ENCODE measurements at places on chromosomes 2 and 18. TPM values are rescaled to one million over a fixed set of nuclear protein-coding genes. Genes with fewer than 3 reads are reported as not detected.

SCYGR2 gene
- total RNA-seq = not detected

GALR1 gene
- 0.05 TPM for total RNA-seq

DNA sequence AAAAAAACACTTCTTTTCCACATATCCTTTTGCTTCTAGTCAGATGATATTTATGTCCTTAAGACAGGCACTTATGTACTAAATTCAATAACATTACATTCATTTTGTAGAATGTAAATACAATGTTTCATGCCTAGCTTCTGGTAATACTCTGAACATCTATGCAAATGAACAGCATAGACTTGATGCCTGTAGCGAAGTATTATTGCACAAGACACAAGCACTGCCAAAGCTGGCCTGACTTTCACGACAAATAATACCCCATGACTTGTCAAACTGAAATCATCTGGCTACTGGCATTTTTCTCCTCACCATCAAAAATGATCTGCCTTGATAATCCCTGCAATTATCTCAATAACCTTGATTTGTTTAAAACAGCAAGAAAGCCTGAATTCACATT is 101.3 kb downstream of the L3MBTL4 start:
- DNase-seq = no peak

DNA sequence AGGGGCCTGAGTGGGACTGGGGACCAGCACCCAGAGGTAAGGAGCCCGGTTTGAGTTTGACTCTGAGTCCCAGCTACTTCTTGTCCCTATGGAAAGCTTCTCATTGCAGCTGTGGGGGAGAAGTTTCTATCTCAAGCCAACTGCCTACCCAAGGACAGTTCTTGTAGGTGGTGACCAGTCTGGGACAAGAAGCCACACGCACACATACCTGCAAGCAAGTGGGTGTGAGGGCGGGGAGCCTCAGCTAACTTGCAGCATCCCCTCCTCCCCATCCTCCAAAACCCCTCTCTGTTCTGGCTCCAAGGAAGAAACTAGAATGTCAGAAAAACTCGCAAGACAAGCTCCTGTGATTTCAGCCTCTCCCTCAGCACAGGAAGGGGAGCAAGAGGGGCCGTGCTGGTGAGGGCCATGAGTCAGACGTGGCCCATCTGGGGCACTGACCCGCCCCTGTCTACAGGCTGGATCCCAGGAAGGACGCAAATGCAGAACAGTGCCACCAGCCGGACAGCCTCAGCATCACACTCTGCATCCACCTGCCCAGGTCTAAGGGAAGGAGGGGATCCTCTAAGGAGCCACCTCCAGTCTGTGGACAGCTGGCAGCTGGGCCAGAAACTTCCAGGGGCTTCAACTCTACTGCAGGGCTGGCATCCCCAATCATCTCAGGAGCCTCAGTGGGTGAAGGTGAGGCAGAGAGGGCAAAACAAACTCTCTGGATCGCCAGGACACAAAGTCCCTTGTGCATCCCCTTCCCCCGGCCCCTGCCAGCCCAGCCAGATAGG is 103.4 kb downstream of the TNS1 start:
- peak; percentile 89 for DNase-seq

- DNase-seq = no peak
Observed at GRCh38 chr2:28117104-28117596, 226.6 kb downstream of the BABAM2 start.

Measured in heart left ventricle (tissue), 16 donors.